ENCODE measurements at places on chromosomes 4 and X.

- DNase-seq = no peak
Measured at GRCh38 chr4:143728166-143728565, 27.7 kb upstream of the FREM3 start.

DNA sequence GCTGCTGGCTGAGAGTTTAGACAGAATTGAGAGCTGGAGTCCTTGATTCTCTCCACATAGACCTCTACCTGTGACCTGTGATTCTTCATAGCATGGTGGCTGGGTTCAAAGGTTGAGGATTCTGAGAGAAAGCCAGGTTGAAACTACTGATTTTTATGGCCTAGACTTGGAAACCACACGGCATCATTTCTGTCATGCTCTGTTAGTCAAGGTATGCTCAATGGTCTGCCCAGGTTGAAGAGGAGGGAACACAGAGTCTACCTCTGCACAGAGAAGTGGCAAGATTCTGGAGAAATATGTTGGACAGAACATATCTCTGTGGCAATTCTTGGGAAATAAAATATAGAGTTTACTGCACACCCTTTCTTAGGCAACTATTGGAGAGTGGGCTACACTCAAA lies 57.2 kb upstream of the CXorf66 start:
- DNase-seq = no peak

DNA sequence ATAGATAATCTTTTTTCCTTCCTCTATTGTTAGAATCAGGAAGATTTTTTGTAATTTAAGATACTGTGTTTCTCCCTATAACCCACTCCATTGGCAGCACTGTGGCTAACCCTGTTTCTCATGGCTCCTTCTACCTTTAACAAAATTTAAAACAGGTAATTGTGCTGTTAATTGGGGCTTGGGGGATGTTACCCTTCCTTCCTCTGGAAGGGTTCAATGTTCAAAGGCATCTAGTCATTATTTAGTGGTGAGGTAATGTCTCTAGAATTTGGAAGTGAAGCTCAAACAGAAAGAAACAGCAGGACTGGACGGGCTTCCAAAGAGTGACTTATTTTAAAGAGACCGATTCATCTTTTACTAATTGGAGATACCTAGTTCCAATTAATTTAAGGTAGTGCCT lies 166.4 kb downstream of the TRIML1 start:
- no peak for DNase-seq

DNA sequence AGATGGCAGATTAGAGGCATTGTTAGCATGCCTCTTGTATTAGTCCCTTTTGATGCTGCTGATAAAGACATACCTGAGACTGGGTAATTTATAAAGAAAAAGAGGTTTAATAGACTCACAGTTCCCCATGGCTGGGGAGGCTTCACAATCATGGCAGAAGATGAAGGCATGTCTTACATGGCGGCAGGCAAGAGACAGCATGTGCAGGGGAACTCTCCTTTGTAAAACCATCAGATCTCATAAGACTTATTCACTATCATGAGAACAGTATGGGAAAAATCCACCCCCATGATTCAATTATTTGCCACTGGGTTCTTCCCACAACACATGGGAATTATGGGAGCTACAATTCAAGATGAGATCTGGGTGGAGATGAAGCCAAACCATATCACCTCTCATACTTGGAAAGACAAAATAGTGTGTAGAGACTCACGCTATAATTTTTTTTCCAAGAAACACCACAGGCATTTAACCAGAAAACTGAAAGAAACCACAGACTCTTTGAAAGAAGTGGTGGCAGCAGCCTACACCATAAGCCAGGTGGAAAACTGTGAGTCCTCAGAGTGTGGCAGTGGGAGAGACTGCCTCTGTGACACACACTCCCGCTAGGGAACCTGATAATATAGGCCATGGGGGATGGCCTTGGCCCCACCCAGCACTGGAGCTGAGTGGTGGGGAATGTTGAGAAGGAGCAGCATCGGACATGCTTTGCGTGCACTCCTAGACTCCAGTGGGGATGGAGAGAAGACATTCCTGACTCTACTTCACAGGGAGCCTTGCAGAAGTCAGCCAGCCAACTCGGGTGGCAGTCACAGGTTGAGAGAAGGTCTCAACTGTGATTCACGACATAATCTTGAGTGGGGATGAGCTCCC lies 51.5 kb downstream of the SLC2A9 start:
- no peak for DNase-seq

DNA sequence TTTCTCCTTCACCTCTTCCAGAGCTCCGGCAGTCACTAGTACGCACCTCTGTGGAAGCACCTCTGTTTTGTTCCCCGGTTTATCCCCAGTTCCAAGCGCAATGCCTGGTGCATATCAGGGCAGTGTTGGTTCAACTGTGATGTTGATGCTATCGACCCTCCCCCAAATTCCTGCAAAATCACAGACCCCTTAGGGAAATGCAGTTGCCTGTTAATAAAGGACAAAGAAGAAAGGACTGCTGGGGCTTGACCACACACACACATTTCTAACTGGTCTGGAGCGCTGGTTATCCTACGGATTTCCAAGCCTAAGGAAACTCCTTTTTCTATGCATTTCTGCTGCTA lies 530 bp upstream of the NMU start:
- DNase-seq = no peak

- DNase-seq = no peak
Measured at GRCh38 chr4:47788126-47788525, 49.7 kb downstream of the CORIN start.

GRCh38 chr4:26361297-26361696 lies 40.5 kb downstream of the RBPJ start:
- no peak for DNase-seq

DNA sequence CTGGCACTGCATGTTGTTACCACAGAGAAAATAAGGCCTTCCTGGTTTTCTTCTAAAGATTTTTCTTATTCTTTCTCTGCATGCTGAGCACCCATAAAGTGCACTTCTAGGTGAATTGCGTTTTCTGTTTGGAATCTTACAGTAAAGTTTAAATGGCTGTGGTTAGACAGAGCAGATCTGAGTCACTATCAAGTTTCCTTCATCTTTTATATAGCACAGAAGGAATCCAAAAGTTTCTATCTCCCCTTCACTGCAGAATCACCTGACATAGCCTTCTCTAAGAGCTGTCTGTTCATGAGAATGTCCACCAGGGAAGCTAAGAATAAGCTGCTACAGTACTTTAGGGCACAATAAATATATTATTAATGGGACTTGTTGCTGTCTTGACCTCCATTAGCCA lies 455.5 kb upstream of the FAM241A start:
- no peak for DNase-seq

GRCh38 chr4:130422261-130422660 lies 1326.3 kb downstream of the C4orf33 start:
- no peak for DNase-seq

DNA sequence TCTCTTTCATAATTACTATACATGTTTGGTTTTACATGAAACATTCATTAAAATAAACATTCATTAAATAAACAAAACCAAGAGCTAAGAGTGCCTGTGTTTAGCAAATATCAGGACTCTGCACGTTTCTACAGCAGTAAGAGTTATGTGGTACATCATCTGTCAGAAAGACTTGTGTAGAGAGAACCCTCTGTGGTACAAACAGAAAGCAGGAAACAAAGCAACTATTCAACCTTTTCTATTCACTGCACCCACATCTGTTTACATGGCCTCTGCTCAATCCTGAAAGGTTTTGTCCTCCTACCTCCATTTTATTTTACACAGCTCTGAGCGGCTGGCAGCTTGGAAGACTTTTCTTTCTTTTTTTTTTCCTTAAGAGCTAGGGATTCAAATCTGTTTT lies 90.7 kb upstream of the PCDH18 start:
- DNase-seq = no peak

DNA sequence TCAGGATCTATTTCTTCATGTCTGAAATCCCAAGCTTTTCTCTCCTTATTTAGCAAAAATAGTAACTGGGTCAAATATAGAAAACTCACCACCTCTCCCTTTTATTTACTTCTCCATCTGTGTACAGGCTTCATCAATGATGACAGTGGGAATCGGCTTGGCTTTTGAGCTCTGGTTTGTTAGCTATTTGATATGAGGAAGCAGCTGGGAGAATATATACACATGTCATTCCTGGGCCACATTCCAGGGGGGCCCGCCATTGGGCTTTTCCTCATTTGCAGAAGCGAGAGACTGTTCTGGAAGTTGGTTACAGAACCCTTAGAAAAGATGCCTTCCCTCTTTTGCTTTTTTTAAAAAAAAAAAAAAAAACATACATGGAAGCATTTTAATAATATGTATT lies 107.4 kb upstream of the F9 start:
- DNase-seq = no peak

GRCh38 chr4:8176547-8177399 lies 18.2 kb upstream of the ABLIM2 start:
- no peak for DNase-seq

- no peak for DNase-seq
Measured at GRCh38 chrX:67437821-67438220, 106.0 kb upstream of the AR start.

DNA sequence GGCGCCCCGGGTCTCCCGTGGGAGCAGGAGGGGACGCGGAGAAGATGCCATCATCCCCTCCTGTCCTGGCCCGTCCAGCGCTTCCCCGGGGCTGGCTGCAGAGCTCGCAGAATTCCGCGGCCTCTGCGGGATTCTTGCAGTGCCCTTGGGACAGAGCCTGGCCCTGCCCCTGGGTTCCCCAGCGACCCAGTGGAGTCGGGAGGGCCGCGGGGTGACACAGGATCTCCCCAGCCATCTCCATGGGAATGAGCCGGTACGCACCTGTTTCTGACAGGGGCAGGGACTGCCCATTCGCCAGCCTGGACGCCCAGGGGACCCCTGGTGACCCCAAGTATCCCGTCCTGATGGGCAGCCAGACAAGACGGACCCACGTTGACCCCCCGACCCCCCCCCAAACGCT lies 482 bp downstream of the FAM9C start:
- DNase-seq = no peak

GRCh38 chr4:1577822-1578217 lies 106.3 kb downstream of the FAM53A start:
- no peak for DNase-seq

- no peak for DNase-seq
Measured at GRCh38 chr4:22471999-22472461, 43.8 kb downstream of the ADGRA3 start.

DNA sequence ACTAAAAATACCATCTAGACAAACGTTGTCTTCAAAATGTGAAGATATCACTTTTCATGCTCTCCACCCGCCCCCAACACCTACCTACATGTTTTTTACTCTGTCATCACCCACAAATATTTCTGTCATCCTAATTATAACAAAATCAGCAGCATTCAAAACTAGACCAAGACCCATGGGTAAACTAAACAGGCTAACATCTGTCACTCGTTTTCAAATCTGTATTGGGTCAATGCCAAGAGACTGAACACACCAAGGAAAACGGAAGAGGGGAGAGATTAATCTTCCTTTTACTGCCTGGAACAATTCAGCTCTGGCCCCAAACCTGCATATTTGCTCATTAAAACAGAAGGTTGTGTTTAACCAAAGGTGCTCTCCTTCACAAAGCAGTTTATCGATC lies 17.5 kb downstream of the FAM184B start:
- DNase-seq = no peak

DNA sequence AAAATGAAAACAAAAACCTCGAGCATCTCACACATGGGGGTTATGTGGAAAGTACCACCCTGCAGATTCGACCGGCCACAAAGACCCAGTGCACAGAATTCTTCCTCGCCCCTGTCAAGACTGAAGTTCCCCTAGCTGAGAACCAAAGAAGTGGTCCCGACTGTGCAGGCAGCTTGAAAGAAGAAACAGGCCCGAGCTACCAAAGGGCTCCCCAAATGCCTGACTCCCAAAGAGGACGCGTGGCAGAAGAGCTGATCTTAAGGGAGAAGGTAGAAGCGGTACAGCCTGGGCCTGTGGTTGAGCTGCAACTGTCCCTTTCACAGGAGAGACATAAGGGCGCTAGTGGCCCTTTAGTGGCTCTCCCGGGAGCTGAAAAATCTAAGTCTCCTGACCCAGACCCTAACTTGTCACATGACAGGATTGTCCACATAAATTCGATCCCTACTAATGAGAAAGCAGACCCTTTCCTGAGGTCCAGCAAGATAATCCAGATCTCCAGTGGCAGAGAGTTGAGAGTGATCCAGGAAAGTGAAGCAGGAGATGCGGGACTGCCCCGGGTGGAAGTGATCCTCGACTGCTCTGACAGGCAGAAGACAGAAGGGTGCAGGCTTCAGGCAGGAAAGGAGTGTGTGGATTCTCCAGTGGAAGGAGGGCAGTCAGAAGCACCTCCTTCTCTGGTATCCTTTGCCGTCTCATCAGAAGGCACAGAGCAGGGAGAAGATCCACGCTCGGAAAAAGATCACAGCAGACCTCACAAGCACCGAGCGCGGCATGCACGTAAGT lies 108.8 kb upstream of the MYOZ2 start:
- DNase-seq = no peak

DNA sequence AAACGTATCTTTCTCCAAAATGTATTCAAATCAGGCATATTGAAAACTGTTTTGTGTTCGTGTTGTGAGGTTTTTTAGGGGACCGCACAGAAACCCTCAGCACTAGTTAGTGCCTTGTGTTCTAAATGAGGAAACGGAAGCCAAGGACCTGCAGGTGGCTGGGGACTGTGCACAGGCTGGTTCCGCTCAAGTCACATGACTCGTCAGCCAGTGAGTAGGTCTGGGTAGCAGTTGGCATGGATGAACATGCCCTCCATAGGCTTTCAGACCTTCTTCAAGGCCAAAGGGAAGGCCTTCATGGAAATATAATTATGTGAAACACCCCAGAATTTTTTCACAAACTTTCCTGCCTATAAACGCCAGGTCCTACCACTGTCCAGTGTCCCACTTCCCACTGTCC lies 1.3 kb upstream of the F11 start:
- DNase-seq = no peak

DNA sequence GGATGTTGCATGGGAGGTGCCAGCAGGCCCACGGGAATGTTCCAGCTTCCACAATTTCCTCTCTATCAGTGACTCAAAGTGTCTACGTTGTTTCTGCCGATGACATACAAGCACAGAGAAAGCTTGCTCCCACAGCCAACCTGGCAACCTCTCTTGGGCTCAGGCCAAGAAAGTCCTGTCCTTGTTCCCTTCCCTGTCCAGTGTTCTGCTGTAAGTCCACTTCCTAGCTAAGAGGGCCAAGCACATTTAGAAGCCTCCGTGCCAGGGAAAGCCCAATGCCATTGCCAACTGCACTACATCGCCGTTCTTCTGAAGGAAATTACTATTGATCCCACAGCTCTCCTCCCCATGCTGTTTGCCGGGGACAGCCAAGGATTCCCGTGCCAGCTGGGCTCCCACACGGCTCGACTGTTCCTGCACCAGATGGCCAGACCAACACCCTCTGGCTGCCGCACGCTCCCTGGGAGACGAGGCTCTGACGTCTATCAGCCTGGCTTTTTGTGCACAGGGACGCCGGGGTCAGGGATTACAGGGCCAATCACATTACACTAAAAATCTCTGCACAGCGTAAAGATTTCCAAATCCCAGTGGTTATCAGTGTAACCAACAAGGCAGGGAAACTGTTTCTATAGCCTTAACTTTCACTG lies 284.0 kb downstream of the BCOR start:
- DNase-seq = no peak

DNA sequence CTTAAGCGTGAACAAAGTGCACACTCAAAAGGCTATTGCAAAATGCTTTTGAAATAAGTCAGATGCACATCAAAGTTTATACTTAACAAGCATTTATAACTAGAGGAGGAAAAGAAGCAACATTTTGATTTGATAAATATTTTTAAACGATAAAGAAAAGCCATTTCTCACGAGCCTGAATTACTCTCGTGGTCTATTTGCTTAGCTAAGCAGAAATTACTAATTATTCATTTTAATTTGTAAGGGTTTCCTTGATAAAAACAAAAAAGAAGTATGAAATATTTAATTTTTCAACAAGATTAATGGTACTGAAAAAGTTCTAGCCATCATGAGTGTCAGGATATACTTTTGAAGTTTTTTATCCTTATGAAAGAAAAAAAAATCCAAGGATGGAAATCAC lies 78.2 kb downstream of the UNC5C start:
- DNase-seq = no peak

Data from esophagus squamous epithelium (tissue), 5 donors.